ENCODE measurements at places on chromosomes 1 and 21. TPM values are rescaled to one million over a fixed set of nuclear protein-coding genes. Genes with fewer than 3 reads are reported as not detected.

- DNase-seq: peak; percentile 51
Observed at GRCh38 chr1:84401156-84401555, 2.9 kb downstream of the DNASE2B start.

- no peak for DNase-seq
Observed at GRCh38 chr1:200257235-200257634, 152.6 kb downstream of the ZNF281 start.

GRCh38 chr1:192592517-192592916 lies 16.9 kb downstream of the RGS1 start:
- DNase-seq: no peak

DNA sequence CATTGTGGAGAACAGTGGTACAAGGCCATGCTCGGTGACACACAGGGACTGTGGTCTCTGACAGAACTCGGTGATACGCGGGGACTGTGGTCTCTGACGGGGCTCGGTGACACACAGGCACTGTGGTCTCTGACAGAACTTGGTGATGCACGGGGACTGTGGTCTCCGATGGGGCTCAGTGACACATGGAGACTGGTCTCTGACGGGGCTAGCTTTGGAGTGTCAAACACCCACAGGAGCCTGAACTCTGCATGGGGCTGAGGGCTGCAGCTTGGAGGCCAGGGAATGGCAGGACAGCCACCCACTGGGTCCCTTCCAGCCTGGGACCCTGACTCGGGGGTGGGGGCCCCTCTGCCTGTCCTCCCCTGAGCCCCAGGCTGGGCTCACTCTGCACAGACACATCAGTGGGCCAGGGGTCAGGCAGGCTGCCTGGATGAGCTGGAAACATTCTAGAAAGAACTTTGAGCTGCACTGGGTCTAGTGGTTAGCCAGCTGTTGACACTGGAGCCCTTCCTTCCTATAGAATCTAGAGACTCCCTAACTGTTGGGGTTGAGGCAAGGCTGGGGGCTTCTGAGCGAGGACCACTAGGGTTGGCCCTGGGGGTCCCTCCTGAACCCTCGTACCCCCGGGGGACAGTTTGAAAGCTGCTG lies 49.8 kb downstream of the DISP3 start:
- no peak for DNase-seq

DNA sequence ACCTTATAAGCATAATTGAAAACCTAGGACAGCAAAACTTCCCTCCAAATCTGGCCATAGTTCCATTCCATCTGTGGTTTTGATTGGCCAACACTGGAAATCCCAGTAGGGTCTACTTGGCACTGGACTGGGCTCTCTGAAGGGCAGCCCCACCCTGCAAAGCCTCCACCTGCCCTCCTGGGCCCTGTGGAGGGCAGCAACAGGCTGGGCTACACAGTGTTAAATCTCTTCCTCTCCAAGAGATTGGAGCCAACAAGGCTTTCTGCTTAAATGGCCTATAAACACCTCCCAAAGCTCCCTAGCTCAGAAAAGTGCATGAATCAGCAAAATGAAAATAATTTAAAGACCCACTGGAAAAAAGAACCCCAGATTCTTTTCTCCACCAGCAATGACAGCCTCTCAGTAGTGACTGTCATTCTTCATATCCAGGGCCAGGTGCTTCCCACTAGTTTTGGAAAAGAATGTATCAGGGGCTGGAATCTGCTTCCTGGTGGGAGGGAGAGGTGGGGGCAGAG lies 58.5 kb downstream of the BEND5 start:
- DNase-seq: no peak

DNA sequence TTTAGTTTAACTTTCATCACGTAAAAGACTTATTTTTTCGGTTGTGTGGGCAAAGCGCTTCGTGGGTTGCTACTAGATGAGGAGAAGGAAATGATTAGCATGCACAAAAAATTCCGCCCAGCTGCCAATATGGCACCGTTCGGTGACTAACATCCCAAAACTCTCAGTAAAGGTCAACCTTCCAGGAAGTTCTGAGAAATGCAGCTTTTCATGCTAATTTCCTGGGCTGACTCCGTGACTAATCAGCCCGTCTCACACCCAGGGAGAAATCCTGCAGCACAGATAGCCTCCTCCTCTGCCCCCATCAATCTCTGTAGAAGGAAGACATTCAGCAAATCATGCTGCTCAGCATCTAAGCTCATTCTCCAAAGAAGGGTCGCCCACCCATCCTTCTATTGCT lies 34.1 kb downstream of the TMCO4 start:
- DNase-seq: no peak

GRCh38 chr1:42876009-42876408 lies 29.6 kb downstream of the ZNF691 start:
- no peak for DNase-seq

DNA sequence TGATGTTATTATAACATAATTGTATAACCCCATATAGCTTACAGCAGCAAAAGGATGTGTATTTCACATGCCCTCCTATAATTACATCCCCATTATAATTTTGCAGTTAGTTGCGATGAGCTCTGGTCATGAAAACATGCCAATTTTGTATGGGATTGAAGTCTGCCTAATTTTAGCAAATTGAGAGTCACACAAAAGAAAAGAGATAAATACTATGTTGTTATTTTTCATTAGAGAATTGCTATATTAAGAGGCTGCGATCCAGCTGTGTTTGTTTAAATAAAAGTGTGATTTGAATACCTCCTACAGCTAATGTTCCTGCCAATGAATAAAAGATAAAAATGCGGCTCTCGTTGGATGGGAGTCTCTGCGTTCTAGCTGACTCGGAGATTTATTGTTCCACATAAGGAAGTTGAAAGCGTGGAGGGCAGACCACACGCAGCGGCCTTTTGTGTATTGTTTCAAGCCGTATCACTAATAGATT lies 461.0 kb upstream of the NFIA start:
- DNase-seq: peak; percentile 47

- peak; percentile 21 for DNase-seq
Observed at GRCh38 chr1:71080230-71080738, 551 bp downstream of the ZRANB2 start.

DNA sequence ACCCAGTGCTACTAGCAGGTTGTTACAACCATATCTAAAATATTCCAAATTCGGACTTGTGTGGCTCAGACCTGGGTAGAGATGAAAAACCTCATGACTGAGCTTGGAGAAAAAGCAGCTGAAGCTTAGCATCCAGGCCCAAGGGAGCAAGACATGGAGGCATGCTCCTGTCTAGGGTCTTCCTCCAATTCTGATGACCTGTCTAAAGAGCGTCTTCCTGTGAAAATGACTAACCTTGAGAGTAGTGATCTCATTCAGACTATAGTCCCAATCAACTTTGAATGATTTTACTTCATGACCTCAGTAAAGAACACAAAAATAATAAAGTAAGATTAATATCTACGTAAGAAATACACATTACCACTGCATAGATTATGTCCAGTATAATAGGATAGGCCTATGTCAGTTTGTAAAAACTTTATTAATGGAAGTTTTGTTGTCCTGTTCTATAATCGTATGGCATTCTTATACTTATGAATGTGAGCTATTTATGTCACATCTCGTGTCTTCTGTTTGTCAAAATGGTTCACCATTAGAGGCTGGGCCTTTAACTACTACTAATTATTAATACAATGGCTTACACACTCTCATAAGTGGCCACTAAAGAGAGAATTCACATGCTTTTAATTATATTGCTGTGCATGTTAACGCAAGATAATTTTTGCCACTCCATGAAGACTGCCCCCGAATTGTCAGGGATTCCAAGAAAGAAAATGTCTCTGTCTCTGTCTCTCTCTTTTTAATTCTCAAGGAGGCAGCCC lies 201.3 kb downstream of the NCAM2 start:
- no peak for DNase-seq

GRCh38 chr1:236480758-236481436 lies 42.9 kb upstream of the LGALS8 start:
- no peak for DNase-seq

- DNase-seq: no peak
Observed at GRCh38 chr1:76293831-76294230, 219.3 kb downstream of the ST6GALNAC3 start.

DNA sequence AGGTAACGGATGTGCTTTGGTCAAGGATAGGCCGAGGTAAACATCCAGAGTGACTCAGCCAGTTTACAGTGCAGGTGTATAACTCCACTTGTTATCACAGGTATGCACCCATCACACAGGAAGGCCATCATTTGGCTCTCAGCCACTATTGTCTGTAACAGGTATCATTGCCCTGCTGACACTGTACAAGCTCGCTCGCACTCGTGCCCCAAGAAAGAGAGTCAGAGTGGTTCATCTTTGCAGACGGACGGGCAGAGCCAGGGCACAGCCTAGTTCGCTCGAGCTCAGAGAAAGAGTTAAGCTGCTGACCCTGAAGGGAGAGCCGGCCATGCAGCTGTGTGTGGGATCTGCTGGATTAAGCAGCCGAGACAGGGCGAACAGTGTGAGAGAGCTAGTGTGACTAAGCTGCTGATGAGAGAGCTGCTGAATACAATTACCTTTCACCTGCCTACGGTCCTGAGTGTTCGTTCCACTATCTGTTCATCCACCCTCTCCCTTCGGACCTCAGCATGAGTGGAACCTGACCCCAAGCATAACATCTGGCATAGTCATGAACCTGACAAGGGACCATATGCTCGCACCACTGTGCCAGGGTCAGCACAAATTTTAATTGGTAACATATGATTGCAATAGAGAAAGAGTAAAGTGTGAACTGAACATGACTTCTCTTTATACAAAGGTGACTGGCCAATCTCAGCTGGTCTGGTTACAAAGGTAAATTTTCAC lies 27.0 kb upstream of the LYPD8 start:
- DNase-seq: no peak

DNA sequence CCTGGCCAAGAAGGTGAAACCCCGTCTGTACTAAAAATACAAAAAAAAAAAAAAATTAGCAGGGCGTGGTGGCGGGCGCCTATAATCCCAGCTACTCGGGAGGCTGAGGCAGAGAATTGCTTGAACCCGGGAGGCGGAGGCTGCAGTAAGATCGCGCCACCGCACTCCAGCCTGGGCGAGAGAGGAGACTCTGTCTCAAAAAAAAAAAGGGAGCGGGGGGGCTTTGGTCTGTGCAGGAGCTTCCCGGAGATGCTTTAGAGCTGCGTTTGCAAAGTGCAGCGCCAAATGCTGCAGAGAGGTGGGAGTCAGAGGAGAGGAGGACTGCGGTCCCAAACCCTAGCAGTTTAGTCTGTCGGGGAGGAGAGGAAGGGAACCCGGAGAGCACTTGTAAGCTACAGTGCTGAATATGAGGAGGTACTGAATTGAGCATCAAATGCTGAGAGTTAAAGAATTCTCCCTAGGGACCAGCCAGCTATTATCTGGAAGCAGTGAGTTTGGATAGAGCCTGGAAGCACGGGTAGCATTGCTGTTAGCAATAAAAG lies 569 bp downstream of the FALEC start:
- DNase-seq: peak; percentile 60

- peak; percentile 79 for DNase-seq
Observed at GRCh38 chr1:93629101-93630059, 52.3 kb downstream of the BCAR3 start.

DNA sequence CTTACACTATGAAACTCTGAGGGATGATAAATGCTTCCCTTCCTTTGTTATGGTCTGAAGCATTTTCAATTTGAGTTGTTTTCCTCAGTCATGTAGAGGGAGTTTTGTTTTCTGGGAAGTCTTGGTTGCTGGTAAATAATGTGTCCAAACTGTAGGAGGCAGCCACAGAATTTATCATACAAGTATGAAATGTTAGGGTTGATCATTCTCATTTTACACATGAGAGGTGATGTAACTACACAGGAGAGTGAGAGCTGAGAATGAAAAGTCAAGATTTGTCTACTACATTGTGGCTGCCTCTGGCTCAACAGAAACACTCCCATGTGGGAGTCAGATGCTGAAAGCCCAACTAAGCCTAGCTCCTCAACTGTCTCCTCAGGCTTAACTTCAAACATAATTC lies 182.5 kb upstream of the SGIP1 start:
- no peak for DNase-seq

DNA sequence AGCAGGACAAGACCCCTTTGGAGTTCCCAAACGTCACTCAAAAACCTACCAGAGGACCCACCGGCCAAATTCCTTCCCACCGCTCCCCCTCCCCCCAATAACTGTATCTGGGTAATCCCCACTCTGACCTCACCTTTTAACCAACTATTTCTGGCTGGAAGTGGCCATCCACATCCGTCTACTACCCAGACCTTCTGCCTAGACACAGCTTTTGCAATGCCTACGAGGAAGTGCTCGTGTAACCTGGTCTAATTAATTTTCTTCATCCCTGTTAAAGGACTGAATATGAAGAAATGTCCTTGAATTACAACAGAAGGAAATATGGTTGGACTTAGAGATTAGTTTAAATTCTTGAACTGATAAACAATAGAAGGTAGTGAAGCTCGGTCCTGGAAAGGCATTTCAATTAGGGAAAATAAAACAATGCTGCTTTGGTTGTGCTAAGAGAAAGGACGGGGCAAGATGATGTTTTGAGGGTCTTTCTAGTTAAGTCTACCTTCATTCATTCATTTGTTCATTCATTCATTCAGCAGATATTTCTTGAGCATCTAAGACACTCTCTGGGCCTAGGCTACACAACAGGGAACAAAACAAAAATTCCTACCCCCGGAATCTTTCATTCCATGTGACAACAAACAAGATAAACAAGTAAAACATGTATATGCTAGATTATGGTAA lies 18.8 kb downstream of the AVPR1B start:
- no peak for DNase-seq

DNA sequence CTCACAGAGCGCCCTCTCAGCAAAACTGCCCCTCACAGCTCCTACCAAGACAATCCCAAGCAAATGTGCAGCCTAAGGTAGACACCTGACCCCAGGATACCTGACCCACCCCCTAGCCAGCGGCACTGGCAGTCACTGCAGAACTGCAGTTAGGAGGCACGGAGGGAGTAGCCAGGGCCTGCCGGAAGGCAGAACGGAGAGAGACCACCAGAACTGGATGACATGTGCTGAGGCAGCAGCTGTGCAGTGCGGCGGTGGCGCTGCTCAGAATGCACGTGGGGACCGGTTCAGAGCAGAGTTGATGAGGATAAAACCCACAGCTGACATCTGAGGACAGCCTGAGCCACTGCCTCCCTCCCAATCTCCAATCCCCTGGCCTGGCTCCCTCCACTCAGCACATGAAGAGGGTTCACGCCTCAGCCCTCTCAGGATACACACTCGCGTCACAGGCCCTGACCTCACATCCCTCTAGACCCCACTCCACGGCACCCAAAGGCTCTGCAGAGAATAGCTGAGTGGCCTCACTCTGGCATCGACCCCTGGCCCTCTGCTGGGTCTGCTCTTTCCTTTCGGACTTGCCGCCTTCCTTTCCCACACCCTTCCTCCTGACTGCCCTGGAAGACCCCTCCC lies 29.6 kb downstream of the UBE2G2 start:
- DNase-seq: no peak

- no peak for DNase-seq
Observed at GRCh38 chr1:231940701-231941100, 314.1 kb downstream of the DISC1 start.

Gene PTBP2
- 149 TPM for total RNA-seq

Gene PCSK9
- 4.5 TPM for total RNA-seq

Gene THEM5
- not detected for total RNA-seq

Gene TRIM62
- total RNA-seq: 1.4 TPM

Measured in neural progenitor cell (in vitro differentiated cells).